ENCODE measurements at places on chromosomes 4 and X.

GRCh38 chrX:73940893-73941470 lies 363.0 kb upstream of the ZCCHC13 start:
- DNase-seq: no peak

- DNase-seq: no peak
These were observed 136.0 kb upstream of the STX18 start for GRCh38 chr4:4677556-4678522.

DNA sequence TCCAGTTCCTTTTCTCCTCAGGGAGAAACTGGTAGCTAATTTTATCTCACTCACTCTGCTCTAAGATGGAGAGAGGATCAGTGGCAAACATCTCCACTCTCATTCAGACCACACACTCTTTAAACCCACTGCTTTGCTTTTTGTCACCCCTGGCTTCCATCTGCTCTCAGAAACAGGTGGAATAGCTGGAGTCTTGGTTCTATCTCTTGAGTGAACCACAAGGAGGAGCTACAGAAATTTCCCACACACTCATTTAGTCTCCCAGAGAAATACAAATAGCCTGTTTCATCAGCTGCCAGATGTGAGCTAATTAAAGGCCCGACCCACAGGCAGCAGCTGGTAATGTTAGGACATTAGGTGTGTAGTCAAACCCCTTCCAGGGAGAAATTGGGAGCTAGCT lies 96.6 kb downstream of the STPG2 start:
- DNase-seq: no peak

DNA sequence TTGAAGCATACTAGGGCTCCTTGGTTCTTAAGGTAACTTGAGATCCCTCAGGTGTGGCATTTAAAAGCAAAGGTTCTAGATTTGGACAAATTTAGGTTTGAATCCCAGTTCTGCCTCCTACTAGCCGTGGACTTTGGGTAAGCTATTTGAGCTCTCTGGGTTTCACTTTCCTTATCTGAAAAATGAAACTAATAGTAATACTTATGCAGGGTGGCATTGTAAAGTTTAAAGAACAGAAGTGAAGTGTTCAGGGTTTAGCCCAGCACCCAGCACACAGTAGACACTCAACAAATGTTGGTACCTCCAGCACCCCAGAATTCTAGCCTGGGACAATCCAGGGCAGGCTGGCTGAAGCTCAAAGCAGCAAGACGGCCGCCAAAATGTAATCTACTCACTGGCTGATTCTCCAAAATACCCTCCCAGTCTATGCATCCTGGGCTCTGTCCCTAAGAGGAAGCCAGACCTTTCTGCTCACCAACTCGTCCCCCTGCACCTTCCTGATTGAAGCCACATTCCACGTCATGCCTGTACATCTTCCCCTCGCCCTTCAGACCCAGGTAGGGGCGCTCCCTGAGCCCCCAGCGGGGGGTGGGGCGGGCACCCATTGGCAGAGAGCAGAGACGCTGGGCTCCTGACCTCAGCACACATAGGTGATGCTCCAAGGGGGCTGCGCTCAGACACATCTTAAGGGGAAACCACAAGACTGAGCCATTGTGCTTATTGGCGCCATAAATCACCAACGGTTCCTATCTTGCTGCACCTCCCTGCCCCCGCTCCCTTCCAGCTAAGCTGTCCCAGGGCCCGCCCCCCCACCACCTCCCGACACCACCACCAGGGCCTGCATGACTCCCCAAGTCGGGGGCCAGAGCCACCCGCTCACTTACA lies 160.6 kb downstream of the BCOR start:
- no peak for DNase-seq

GRCh38 chr4:153950100-153950979 lies 161.5 kb upstream of the SFRP2 start:
- DNase-seq: no peak

GRCh38 chr4:180116840-180117239 lies 2126.4 kb upstream of the TENM3 start:
- DNase-seq: no peak

DNA sequence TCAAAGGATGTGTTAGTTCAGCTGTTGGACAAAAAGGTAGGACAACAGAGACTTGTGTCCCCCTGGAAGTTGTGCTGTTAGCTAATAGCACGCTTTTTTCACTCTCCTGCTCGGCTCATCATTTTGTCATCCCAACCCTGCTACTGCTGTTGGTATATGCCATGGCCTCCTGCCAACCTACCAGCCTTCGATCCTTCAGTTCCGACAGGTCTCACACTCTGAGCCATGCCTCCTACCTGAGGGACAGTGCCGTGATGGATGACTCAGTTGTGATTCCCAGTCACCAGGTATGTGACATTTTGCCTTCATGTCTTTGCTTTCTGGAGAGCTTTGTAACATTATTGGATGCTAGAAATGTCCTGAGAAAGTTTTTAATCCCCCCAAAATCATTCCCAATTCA lies 268.1 kb downstream of the ANK2 start:
- no peak for DNase-seq

DNA sequence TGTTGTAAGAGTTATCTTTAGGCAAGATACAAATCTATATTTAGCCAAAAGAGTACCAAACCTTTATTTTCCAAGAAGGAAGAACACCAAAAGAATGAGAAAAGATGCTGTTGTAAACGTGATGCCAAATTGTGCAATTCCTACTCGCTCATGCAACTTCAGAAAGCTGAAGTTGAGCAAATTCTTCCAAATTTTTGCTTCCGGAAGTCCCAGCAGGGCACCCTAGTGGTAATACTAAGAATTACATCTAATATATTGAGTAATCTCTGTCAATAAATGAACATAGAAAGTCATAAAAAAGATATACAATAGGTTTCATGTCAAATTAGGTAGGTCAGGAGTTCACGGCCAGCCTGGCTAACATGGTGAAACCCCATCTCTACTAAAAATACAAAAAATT lies 36.0 kb upstream of the SMARCAD1 start:
- no peak for DNase-seq

DNA sequence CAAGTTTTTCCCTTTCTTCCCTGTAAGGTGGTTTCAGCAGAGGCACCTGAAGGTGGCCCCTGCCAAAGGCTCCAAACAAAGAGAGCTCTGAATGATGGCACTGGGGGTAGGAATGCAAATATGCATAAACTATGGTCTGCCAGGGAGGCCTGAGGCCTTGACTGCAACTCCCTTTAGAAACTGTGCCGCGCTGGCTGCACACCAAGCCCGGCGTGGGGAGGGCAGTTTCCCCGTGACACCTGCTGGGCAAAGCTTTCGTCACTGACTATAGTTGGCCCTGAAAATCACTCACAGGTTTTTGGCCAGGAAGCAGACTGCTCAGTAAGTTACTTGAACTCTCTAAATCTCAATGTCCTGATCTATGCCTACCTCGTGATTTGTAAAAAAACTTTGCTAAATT lies 97.8 kb upstream of the ATOH1 start:
- DNase-seq: no peak

DNA sequence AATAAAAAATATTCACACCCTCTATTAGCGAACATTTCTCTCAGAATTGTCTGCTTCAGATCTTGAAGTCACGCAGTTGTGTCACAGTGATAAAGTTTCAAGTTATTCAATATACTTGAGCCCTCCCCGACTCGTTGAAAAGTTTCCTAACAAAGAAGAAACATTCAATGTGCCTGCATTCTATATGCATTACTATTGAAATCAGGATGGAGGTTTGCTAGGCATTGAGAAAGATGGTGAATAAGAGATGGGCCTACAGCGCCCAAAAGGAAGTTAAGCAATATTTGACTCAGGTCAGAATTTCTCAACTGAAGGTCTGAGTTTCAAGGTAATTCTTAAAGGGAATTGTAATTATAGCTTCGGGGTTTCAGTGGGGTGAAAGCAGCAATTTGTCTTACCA lies 6.1 kb downstream of the TCEANC start:
- DNase-seq: no peak

- DNase-seq: no peak
These were observed at the start of gene STATH for GRCh38 chr4:69995526-69996016. Gene STATH, plus strand, starts transcription at chr4:69995966. Its CDS starts 2,472 bp downstream, at chr4:69998438.

DNA sequence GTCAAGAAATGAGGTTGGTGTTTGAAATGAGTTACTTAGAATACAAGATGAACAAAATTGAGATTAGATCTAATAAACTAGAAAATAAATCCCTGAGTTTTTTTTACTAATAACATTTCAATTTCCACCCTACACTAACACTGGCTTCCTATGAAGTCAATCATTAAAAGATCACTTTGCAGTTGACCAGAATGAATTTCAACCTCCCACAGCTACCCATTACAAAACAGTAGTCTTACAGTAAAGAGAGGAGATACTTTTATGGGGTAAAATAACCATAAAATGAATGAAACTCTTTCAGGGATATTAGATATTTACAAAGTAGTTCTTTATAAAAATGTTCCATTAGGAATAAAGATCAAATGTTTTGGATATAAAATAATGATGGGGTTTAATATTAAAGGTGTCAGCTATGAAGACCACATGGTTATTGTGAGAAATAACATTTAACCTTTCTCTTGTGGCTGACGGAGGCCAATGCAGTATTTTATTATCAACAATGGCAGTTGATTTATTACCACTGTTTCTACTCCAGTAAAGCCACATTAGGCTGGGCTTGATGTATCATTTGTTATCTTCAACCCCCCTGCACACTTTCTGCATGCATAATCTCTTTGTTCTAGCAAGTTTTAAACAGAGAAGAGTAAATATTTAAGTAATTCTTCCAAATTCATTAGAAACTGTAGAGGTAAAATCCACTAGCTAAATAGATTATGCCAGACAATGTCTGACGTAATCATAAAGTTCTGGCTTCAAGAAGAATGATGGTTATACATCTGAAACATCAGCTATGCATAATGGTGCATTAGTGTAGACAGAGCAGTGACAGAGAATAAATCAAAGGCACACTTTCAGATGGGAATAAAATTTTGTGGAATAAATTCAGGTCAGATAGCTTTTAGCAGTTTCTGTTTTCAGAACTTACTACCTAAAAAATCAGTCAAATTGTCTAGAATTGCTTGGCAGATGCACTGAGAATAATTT lies 516.6 kb downstream of the PCDH18 start:
- DNase-seq: no peak

- no peak for DNase-seq
These were observed 1278.6 kb downstream of the PCDH7 start for GRCh38 chr4:31998807-31999206.

GRCh38 chrX:48935301-48935670 lies 16.5 kb upstream of the PIM2 start:
- no peak for DNase-seq

- DNase-seq: no peak
These were observed 40.5 kb downstream of the TSPAN7 start for GRCh38 chrX:38601866-38602265.

DNA sequence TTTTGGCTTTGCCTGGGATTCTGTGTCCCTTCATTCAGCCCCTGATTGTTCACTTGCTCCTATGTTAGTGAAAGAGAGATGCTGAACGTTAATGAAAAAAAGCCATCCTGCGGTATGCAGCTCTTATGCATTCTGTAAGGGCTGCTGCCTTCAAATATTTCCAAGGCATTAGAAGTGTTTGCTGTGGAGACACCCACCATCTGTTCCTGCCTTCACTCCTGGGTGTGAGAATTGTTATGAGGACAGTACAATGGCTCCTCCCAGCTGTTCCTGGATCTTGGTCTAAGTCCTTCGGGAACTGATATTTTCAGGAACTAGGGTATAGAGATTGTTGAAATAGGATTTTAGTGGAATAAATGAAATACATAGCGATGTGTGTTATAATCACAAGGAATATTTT lies 427.1 kb upstream of the FAM47C start:
- DNase-seq: no peak

- no peak for DNase-seq
These were observed 75.6 kb downstream of the REPS2 start for GRCh38 chrX:17021851-17022604.

DNA sequence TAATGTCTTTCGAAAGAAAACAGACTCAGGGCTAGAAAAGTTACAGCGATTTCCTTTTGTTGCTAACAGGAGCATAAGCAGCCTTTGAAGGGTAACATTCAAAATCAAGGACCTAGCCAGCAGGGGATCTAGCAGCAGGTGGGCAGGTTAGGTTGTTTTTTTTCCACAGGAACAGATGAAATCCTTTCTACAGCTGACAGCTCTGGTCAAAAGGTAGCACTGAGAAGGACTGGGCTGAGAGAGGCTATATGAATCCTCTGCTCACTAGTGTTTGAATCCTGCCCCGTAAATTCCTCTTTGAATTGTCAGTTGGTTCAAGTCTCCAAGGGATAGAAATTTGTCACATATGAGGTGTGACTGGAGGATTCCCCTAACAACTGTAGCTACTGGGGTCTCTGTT lies 188.2 kb downstream of the SH2D1A start:
- DNase-seq: no peak

- no peak for DNase-seq
These were observed 1.5 kb downstream of the MSANTD1 start for GRCh38 chr4:3250438-3250955.

Measured in T-helper 1 cell (primary cell).